Dermis microvascular lymphatic vessel endothelial cell (primary cell): ENCODE measurements at places on chromosomes 4 and X. TPM values are rescaled to one million over a fixed set of nuclear protein-coding genes. Genes with fewer than 3 reads are reported as not detected.

The GRSF1 gene
- 50.4 and 53.8 TPM in 2 replicates for total RNA-seq

The GAGE12F gene
- total RNA-seq, result not detected in 2 replicates

The TNIP3 gene
- under 0.01 TPM in 2 replicates for total RNA-seq

The BGN gene
- 12.1 and 70.9 TPM in 2 replicates for total RNA-seq

The PDCL2 gene
- total RNA-seq, result not detected in 2 replicates

The DNASE1L1 gene
- total RNA-seq, result 105 and 121 TPM in 2 replicates

The MTTP gene
- not detected in 2 replicates for total RNA-seq
